Bronchial epithelial cell (primary cell): ENCODE measurements at places on chromosomes 2 and 18. TPM values are rescaled to one million over a fixed set of nuclear protein-coding genes. Genes with fewer than 3 reads are reported as not detected.

- DNase-seq, result no peak
Observed at GRCh38 chr18:26406324-26406723, 142.0 kb downstream of the KCTD1 start.

Gene C2orf74
- 10.0 and 13.1 TPM in 2 replicates for total RNA-seq

Gene DGUOK
- total RNA-seq, result 39.3 and 40.8 TPM in 2 replicates

DNA sequence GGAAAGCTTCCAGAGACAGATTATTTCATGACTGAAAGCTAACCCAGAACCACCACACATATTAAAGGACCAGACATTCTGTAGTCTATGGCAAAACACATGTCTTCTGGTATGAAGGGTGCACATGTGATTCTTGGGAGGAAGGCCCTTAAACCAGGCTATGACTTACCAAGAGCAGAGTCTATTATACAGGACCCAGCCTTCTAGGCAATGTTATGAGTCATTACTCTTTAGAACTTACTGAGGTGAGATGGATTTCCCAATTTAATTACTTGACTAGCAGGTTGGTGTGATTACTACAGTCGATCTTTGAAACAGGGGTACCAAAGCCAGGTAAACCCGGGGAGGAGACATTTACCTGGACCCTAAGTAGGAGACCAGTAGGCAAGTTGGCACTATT, 350.8 kb downstream of the TRIB2 start:
- DNase-seq, result peak; percentile 62

DNA sequence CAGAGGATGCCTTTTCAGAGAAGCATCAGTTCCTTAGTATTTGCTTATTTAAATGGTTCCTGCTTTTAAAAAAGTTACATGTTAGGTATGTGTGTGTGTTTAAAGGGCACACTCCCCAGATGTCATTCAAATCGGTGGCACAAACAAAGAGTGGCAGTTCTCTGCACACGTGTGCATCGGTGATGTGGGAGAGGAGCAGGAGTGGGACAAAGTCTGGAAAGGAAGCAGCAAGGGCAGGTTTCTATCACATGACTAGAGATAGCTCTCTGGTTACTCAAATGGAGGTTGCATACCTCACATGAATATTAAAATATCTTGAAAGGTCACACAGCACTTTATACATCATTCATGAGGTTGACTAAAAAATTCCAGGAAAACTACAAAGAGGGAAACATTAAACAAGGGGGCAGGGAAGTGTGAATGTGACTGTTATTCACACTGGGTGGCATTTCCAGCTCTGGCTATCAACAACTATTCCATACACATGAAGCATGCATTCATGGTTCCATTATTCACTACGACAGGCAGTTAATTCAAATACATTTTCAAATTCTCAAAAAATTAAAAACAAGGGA, 64.7 kb downstream of the SEPTIN10 start:
- no peak for DNase-seq

DNA sequence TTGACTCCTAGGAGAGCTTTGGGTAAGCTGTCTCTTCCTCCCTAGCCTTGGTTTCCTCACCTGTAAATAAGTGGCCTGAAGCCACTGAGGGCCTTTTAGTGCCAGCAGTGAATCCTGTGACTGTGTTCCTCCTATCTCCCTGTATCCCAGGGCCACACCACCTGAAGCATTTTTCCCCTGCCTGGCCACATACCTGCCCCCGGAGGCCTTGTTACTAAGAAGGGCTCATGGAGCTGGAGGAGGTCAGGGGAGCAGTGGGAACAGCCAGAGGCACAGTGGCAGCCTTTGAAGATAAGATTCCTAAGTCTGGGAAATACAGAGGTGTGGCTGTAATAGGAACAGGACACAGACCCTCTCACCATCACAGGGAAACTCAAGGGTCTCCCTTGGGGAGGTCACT, 162.4 kb downstream of the SMAD7 start:
- no peak for DNase-seq

GRCh38 chr2:67733517-67733916, 329.3 kb downstream of the C1D start:
- peak; percentile 19 for DNase-seq

DNA sequence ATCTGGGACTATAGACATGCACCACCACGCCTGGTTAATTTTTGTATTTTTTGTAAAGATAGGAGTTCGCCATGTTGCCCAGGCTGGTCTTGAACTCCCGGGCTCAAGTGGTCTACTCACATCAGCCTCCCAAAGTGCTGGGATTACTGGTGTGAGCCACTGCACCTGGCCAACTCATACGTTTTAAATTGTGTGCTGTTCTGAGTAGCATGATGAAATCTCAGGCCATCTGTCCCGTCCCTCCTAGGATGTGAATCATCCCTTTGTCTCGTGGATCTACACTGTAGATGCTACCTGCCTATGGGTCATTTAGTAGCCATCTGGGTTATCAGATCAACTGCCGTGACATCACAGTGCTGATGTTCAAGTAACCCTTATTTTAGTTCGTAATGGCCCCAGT, 38.5 kb upstream of the RMP24 start:
- peak; percentile 82 for DNase-seq

Gene MDH1B
- total RNA-seq, result 0.26 TPM in 1 of 2 replicates, not detected in the other

Gene ITGA6
- 191 and 390 TPM in 2 replicates for total RNA-seq

GRCh38 chr2:64793701-64794100, 140.0 kb upstream of the SERTAD2 start:
- peak; percentile 77 for DNase-seq

DNA sequence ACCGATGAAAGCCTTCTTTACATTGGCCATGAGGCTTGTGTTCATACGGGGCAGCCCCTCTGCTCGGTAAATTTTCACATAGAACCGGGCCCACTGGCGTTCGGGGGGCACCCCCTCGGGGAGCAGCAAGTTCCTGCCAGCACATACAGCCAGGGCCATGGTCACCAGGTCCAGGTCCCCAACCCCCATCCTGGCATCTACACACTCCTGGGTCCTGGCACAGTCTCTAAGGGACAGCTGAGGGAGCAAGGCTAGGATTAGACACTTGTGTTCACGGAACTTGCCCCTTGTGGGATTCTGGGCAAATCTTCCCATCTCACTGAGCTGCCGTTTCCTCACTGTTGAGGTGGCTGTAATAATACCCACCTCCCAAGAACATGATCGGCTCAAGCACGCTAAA, 5.6 kb upstream of the OTOF start:
- DNase-seq, result no peak

Gene SP140
- not detected in 2 replicates for total RNA-seq

Gene NEU4
- total RNA-seq, result not detected in 2 replicates

Gene GKN1
- total RNA-seq, result not detected in 2 replicates

DNA sequence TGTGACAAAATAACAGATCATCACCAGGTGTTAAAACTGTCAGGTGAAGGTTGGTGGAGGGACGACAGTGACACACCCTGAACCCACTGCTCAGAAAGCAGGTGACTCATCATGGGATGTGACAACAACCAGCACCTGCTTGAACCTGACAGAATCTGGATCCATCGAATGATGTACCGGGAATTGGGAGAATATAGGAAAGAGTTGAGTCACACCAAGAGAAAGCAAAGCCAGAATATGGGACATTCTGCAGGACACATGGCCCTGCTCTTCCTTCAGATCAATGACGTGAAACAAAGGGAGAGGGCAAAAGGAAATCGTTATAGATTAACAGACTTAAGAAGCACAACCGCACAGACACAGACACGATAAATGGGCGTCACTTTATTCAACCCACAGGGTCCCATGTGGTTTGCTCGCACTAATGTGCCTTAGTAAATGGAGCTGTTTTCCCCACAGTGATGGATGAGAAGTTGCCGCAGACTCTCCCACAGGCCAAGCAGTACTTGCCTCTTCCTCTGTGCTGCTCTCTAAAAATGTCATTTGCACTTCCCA, 100.1 kb downstream of the CRACDL start:
- no peak for DNase-seq

DNA sequence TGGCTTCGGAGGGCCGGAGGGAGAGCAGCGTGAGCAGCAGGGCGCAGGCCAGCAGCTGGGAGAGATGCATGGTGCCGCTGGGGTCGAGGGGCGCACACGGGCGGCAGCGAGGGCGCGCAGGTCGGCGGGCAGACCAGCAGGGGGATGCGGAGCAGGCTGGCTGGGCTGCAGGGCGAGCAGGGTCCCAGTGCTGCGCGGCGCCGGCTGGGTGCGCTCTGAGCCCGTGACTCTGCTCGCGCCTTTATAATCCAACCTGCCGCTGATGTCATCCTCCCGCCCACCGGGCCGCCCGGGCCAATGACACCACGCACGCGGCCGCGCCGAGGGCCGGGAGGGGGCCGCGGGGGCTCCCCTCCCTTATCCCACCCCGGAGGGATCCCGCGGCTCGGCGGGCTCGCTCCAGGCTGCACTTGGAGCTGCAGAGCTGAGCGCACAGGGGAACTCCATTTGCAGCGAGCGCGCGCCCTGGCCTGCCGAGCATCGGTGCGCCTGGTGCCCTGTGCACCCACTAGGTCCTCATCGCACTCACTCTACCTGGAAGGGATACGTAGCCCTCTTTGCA, at the start of gene NPPC:
TSS of gene NPPC (minus strand) at position 217 of the 562 bp plus-strand sequence. CDS start at position 70, 147 bp downstream.
- DNase-seq, result peak; percentile 22

Gene FOXD4L1
- 0.13 and 0.26 TPM in 2 replicates for total RNA-seq

Gene DTNA
- total RNA-seq, result 1.6 and 1.9 TPM in 2 replicates

GRCh38 chr2:123715467-123715982, 309.6 kb upstream of the CNTNAP5 start:
- peak; percentile 68 for DNase-seq

Gene LRRC30
- not detected in 2 replicates for total RNA-seq

Gene CNGA3
- total RNA-seq, result under 0.01 TPM in 1 of 2 replicates, not detected in the other

- no peak for DNase-seq
Observed at GRCh38 chr2:120491111-120491625, 145.2 kb downstream of the INHBB start.

DNA sequence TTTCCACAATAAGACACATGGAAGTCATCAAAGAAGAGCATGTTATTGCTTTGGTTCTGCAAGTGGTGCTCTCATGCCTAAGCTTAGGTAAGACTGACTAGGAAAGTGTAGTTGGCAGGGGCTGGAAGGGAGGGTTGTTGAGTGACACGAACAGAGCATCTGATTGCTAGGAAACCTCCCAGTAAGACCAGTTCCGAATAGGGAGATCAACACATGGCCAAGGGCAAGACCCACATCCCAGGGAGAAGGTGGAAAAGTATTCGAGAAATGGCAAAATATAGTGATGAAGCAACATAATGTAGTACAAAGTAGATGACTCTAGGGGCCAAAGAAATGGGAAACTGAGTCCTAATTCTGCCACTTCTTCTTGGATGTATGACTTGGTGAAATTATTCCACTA, 33.8 kb upstream of the FMNL2 start:
- no peak for DNase-seq

Gene ALPI
- total RNA-seq, result not detected in 2 replicates

Gene RGPD4
- not detected in 2 replicates for total RNA-seq

DNA sequence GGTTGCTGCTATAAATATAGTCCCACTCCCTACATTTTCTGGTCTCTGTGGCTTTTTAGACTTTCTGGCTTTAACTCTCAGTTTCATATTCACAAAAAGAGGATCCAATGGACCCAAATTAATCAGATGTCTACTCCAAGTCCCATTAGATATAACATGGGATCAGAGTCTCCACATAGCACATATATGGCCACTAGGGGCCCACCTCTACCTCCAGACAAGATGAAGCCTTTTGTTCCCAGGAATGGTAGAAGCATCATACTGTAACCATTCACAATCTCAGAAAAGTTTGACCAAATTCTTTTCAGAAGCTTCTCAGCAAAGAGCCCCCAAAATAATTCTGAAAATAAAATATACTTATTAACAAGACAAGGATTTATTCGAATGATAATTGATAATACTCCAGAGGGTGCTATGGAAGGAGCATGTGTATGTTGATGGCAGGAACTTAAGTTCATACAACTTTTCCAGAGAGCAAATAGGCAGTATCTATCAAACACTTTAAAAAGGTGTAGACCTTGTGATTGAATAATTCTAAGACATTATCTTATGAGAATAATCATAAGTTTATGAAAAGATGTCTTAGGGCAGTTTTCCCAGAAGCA, 382.3 kb upstream of the CRIM1 start:
- DNase-seq, result peak; percentile 21

GRCh38 chr18:25019086-25019860, 332.7 kb downstream of the ZNF521 start:
- no peak for DNase-seq

DNA sequence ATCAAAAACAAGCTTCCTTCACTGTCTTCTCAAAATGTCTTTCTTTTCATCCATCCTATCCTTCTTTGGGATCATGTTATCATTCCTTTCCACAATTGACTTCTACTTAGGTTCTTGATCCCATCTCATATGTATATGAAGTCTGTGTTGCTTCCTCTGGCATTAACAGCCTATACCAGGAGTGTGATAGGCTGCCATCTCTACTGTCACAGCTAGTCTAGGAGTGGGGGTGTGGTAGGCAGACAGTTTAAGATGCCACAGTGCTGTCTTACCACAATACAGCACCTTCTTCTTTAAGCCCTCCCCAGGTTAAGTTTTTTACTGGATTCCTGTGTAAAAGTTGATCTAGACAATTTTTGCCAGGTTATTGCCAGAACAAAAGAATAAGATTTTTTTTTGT, 3.7 kb upstream of the HTR2B start:
- no peak for DNase-seq

DNA sequence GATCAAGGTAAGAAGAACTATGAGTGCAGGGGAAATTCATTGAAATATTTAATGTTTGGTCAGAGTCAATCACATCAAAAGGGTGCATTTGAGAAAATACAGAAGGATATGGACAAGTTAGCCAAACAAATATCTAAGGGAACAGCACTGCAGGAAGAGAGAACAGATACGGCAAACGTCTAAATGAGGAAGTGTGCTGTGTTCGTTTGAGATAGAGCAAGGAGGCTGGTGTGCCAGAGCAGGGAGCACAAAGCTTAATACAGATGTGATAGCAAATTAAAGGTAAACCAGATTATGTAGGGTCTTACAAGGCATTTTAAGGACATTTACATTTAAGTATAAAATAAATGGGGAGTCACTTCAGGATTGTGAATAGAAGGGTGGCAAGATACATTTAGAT, 241.3 kb upstream of the ZNF804A start:
- DNase-seq, result no peak

GRCh38 chr2:230869914-230870543, 5.3 kb downstream of the ITM2C start:
- DNase-seq, result no peak

Gene NR4A2
- under 0.01 and 0.26 TPM in 2 replicates for total RNA-seq

GRCh38 chr18:58998401-58999203, 133.9 kb downstream of the ZNF532 start:
- peak; percentile 74 for DNase-seq

Gene DSG1
- total RNA-seq, result under 0.01 and 0.64 TPM in 2 replicates

Gene CD226
- total RNA-seq, result 0.53 and 0.64 TPM in 2 replicates

DNA sequence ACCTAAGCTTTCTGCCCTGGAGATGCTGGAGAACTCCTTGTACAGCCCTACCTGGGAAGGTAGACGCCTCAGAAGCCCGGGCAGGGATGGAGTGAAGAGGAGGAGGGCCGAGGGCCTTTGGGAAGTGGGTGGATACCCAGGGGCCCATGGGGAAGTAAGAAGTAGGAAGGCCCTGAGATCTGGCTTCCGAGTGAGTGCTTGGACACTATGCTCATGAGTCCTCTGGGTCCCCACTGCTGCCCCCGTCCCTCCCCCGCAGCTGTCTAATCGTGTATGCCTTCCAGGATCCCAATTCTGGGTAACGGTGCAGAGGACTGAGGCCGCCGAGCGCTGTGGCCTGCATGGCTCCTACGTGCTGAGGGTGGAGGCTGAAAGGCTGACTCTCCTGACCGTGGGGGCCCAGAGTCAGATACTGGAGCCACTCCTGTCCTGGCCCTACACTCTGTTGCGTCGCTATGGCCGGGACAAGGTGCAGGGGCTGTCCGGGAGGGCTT, 1.1 kb downstream of the DOK1 start:
- DNase-seq, result no peak

Gene C2orf80
- total RNA-seq, result not detected in 2 replicates

- peak; percentile 98 for DNase-seq
Observed at GRCh38 chr2:17299891-17300540, 218.2 kb downstream of the RAD51AP2 start.
